Activated CD8-positive, alpha-beta T cell treated with anti-CD3 and anti-CD28 coated beads for 36 hours (primary cell): ENCODE measurements at places on chromosomes 3 and 15. TPM values are rescaled to one million over a fixed set of nuclear protein-coding genes. Genes with fewer than 3 reads are reported as not detected.

DNA sequence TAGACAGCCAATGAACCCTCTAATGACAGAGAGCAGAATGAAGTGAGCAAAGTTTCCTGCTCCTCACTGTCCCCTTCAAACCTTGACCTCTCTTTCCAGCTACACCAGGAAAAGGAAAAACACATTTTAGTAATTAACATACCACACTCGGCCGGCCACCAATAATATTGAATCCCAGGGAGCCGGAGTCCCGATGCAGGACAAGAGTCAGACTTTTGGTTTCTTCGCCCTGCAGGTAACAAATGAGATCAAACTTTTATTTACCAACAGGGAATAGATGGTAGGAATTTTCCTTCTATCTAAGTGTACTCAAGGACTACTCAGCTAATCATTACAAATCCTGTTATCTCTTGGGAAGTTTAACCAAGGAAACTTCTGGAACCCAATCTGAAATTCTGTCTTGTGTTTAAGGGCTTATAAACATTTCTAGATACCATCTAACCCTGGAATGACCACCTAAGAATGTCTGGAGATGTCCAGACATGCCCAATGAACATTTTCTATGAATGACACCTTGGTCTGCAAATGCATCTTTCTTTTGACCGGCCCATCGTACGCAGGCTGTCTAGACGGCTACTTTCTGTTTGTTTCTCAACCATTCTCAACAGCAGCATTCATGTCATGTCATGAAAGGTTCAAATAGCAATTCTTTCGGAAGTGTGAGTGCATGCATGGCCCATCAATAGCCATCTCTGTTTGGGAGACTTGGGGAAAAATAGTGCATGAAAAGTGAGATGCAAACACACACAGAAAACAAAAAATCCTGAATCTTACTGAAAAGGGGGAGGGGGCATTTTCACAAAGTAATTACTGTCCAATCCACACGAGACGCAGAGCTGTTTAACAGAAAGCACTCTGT is 16.1 kb downstream of the PDZRN3 start:
- no peak for DNase-seq

GRCh38 chr3:185089751-185090150 is 63.1 kb downstream of the C3orf70 start:
- no peak for DNase-seq

Gene POLR2H
- total RNA-seq = 169 TPM

- DNase-seq = peak; percentile 73
These were observed 6.5 kb downstream of the CHD2 start for GRCh38 chr15:92906563-92907081.

Gene LINGO1
- not detected for total RNA-seq

- DNase-seq = no peak
These were observed 45.8 kb upstream of the SLCO2A1 start for GRCh38 chr3:134075568-134075825.

DNA sequence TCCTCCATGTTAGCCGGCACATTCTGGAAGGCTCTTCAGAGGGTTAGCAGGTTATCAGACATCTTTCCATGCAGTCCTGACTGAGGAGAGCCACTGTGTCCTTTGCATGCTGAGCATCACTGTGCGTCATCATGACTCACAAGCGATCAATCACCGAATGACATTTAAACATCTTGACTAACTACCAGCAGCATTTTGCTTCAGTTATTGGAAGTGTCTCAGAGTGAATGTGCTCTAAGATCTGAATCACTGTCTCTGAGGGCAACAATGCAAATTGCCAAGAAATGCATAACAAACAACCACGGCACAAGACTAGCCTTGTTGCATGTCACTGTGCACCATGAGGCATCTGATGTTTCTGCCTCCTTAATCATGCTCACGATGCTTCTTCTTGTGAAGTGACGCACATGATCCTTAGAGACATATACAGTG is 18.3 kb upstream of the ATP8B4 start:
- peak; percentile 77 for DNase-seq

GRCh38 chr3:30253832-30254231 is 352.6 kb upstream of the TGFBR2 start:
- DNase-seq = no peak

Gene CKMT1A
- total RNA-seq = 0.32 TPM

- no peak for DNase-seq
These were observed 568 bp downstream of the CDHR4 start for GRCh38 chr3:49799105-49799504.

Gene MESP1
- 5.3 TPM for total RNA-seq

Gene CDCP1
- total RNA-seq = 0.32 TPM

GRCh38 chr15:52923626-52924025 is 133.5 kb upstream of the ONECUT1 start:
- DNase-seq = no peak

Gene FBXO40
- total RNA-seq = not detected

DNA sequence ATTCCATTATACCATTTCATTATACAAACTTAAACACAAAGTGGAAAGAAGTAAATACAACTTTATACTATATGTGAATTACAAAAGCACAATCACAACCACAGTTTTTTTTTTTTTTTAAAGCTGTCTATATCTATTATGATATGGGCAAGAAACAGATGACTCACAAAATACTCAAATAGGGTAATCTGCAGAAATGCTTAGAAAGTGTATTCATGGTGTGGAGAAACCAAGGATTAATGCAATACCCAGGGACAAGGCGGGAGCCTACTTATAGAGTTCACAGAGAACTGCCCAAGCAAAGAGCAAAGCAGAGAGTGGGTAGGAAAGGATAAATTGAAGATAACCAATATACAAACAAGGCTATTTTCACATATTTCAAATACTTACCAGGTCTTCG is 332.0 kb downstream of the FHIT start:
- DNase-seq = no peak

Gene EEFSEC
- 19.6 TPM for total RNA-seq

Gene HEMK1
- 97.1 TPM for total RNA-seq
